Stimulated activated CD4-positive, alpha-beta T cell treated with anti-CD3 and anti-CD28 coated beads, Interleukin-12 subunit alpha, Interleukin-12 subunit beta, amount 100 ng/mL, for 4 hours (primary cell): ENCODE measurements at places on chromosomes 7 and 10.

- DNase-seq, result no peak
These were observed 48.9 kb downstream of the RNLS start for GRCh38 chr10:88534072-88534665.

DNA sequence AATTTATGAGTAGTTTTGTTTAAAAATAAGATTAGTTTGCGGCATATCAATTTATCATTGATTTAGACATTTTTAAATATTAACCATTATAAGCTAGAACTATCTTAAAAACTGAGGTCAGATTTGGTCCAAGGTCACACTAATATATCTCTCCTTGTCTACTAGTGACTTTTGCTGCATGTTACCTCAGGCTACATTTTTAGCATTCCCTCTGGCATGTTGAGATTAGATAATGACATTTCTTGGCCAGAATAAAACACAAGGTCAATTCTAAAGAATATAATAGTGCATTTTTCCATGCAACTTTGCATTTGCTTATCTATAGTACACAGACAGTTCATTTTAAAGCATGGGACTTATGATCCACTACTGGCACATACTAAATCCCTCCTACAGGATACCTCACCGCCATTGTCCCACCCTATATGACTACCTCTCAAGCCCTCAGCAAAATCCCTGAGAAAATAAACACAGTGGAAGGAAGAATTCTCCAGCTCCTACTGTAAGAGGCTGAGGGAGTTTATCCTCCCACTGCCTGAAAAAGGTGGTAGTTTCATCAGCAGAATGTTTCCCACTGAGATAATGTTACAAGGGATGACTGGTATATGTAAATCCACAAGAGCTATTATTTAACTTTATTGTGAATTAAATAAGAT, 816.4 kb downstream of the GRM8 start:
- no peak for DNase-seq

DNA sequence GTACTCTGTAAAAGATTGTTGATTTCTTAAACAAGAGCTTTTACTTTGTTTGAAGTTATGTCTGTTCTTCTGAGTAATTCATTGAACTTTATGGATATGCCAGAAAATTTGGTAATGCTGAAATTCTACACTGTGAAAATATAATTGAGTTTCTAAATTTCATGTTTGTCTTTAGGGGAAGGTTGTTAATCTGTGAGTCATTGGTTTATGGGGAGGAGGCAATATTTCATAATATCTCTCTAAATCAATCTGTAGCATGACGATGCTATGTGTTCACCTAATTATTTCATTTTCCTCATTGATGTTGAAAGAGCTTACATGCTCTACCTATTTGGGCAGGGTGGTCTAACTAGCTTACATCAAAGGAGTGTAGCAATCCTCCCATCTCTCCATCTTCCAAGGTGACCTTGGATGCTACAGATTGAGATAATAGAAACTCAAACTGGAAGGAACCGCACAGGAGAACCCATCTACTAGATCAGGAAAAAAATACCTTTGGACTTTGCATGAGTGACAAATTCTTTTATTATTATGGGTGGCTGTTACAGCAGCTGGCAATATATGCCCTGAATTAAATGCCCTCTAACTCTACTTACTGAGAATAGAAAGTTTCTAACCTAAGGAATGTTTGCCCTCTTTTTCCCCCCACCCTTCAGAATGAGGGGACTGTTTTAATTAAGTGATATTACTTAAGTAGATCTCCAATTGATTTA, 8.4 kb upstream of the SNX13 start:
- no peak for DNase-seq

DNA sequence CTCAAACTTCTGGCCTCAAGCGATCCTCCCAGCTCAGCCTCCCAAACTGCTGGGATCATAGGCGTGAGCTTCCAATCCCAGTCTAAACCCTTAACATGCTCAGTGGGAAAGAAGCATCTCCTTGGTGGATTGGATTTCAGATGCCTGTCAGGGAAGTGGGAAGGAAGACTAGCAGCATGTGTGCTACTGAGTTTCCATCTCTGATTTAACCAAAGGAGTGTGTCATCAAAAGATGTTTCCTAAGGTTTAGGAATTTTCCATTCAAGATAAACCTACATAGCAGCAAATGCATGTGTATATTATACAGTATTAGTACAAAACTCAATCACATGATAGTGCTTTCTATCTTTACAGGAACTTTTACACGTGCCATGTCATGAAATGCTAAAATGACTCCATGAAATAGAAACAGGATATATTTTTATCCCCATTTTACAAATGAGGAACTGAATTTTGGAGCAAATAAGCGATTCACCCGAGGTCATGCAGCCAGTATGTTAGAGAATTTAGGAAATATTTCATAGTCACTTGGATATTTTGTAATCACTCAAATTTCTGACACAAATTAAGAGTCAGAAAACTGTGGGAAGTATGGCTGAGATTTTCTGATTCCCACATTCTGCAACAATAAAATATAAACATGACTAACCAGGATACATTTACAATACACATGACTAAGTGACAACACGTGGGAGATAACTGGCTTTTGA, 11.4 kb upstream of the TMEM26 start:
- no peak for DNase-seq

DNA sequence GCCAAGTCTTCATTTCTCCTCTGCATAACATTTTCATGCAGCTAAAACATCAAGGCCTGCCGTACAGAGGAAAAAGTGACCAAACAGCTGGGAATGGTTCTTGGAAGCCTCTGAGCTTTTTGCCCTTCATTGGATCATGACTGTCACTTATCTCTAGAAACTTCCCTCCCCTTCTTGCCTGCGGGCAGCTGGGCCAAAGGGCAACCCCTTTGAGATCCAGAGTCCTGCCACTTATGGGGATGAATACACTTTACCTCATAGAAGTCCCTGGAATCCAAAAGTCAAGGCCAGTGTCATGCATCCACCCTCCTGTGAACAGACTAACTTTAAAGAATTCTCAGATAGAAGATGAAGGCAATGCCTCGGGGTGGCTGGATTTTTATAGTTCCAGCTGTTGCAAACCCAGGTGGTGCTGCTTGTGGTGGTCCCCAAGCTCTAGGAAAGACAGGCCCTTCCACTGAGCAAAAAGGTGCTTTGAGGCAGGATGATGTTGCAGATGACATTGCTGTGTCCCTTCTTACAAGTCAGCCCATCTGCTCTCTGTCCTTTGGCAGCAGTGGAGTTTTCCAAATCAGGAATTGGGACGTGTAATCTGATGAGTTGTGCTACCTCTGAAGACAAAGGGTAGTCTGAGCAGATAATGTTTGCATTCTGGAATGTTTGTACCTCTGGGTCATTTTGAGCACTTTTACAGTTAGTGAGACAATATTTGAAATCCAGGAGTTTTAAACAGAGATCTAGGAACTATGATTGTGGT, 64.2 kb downstream of the LRMDA start:
- DNase-seq, result no peak

DNA sequence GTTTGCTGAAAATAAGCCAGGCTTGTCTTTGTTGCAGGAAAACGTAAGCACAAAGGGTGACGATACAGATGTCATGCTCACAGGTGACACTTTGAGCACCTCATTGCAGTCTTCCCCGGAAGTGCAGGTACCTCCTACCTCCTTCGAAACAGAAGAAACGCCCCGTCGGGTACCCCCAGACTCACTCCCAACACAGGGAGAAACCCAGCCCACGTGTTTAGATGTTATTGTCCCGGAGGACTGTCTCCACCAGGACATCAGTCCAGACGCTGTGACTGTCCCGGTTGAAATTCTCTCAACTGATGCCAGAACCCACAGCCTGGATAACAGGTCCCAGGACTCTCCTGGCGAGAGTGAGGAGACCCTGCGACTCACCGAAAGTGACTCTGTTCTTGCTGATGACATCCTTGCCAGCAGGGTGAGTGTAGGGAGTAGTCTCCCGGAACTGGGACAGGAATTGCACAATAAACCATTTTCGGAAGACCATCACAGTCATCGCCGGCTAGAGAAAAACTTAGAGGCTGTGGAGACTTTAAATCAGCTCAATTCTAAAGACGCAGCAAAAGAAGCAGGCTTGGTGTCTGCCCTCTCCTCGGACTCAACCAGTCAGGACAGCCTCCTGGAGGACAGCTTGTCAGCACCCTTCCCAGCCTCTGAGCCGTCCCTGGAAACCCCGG, 18.3 kb upstream of the BHLHA15 start:
- DNase-seq, result no peak

- DNase-seq, result no peak
These were observed 104.2 kb upstream of the TMEM72 start for GRCh38 chr10:44806950-44807349.

GRCh38 chr7:16900209-16900768, 18.5 kb upstream of the AGR3 start:
- no peak for DNase-seq

GRCh38 chr7:30760514-30761213, 8.7 kb downstream of the INMT start:
- DNase-seq, result no peak

- DNase-seq, result no peak
These were observed 99.8 kb upstream of the HGF start for GRCh38 chr7:81869670-81870069.

DNA sequence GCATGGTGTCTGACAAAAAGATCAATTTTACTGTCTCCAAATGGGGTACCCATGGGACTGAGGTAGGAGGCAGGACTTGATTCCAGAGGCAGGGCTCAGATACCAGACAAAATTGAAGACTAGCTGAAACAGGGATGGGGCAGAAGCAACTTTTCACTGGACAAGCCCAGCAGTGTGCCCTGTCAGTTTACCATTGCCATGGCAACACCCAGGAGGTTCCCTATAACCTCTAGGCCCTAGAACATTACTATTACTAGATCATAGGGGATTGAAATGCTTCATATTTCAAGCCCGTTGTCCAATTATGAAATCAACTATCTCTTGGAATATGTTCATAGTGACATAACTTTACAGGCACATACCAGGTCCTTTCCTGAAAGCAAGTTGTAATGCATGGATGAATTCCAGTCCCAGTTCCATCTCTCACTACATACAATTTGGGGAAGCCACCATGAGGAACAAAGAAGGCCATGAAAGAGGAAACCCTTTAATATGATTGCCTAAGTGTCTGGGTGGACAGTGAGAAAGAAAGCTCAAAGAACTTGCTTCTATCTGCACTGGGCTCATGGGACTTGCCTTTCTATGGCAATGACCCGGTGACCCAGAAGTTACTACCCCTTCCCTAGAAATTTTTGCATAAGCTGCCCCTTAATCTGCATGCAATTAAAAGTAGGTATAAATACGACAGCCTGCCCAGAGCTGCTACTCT, 557.9 kb downstream of the KCNMA1 start:
- no peak for DNase-seq

- no peak for DNase-seq
These were observed 57.7 kb downstream of the STEAP1B start for GRCh38 chr7:22442187-22442881.
